ENCODE measurements at places on chromosomes 3 and 15.

GRCh38 chr3:134312873-134313846 lies 61.1 kb downstream of the AMOTL2 start:
- DNase-seq: peak; percentile 76

DNA sequence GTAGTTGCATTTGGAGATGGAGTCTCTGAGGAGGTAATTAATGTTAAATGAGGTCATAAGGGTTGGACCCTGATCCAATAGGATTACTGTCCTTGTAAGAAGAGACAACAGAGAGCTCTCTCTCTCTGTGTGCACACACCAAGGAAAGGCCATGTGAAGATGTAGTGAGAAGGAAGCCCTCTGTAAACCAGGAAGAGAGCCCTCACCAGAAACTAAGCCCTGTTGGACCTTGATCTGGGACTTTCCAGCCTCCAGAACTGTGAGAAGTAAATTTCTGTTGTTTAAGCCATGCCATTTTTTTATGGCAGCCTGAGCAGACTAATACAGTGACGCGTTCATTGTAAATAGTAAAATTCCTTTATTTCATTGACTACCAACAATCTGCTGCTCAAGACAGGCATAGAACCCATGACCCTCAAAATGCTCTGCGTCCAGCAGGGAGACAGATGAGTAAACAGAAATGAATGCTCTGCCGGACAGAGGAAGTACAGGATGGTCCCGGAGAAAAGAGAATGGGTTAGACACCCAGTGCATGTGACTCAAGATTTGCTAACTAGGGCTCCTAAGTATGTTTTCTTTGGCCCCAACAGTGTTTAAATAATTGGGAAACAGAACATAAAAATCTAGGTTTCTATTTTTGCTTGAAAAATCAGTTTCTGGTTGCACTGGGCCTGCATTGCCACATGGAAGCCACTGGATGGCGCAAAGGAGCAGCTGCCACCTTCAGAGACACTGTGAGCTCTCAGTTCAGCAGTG lies 37.9 kb upstream of the TNFAIP8L3 start:
- DNase-seq: peak; percentile 26

- no peak for DNase-seq
These were observed 4.4 kb downstream of the MEIS2 start for GRCh38 chr15:37095770-37096557.

DNA sequence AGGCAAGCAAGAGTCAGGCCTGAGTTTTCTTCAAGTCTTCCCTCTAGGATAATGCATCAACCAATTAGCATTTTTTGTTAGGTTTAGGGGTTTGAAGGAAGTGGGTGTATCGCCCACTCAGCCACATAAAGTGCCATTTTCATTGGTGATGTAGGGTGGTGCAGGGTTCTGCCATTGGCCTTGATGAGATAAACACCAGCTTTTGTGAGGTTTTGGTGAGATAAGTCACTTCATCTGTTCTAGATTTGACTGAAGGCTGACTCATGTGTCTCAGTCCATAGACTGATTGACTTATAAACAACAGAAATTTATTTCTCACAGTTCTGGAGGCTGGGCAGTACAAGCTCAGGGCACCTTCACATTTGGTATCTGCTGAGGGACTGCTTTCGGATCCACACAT lies 84.5 kb upstream of the C3orf80 start:
- no peak for DNase-seq

DNA sequence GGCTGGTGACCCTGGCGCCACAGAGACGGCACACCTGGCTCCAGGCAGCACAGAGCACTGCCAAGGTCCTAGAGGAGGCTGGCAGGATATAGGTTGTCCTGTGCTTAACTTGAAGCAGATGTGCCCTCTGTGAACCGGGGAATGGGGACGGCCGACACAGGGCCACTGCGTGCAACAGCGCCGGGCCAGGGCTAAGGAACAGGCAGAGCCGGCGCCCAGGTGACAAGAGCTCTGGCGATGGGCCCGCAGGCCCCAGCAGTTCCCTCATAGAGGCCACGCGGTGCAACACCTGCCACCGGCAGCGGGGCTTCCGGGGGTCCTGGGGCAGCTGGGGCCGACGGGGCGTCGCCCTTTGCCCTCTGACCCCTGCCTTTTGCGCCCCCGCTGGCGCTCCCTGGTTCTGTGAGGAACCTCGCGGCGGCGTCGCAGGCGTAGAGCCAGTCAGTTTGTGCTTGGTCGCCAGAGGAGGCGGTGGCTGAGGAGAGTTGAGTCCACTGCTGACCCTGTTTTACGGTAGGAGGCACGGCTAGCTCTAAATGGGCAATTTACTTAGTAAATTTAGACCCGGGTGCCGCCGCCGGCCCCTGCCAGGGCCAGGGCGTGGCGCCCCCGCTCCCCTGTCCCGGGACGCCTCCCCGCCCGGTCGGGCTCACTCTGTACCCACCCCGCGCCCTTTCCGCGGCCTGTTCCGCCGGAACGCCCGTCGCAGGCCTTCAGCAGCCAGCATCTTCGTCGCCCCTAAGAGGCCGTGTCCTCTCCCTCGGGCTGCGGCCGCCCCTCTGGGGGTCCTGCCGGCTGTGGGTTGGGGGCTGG lies at the start of gene NPAP1:
TSS of gene NPAP1 (plus strand) at position 444 of the 813 bp plus-strand sequence. CDS start at position 537, 93 bp downstream.
- no peak for DNase-seq

- DNase-seq: no peak
These were observed 4.7 kb upstream of the TBC1D2B start for GRCh38 chr15:78082106-78082742.

DNA sequence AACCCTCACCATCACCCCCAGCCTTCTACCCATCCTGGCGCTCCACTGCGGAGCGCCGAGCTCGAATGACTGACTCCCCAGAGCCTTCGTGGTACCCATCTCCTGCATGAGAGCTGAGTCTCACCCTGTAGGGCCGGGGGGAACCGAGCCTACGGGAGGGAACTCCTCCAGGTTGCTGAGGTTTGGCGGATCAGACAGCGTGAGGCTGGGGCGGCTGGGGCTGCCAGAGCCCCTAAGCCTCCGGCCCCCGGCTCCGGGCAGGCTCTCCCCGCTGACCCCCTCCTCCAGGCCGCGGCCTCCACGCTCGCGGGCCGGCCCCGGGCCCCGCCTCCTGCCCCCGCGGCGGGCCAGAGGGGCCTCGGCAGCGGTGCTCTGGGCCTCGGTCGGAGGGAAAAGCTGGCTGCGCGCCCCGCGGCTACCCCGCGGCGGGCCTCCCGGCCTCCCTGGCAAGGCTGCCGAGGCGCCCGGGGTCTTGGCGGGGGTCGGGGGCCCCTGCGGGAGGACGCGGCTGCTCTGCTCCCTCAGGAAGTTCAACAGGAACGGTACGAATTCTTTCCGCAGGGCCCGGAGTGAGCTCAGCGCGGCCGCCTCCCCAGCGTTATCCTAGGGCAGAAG lies 643 bp downstream of the CDAN1 start:
- peak; percentile 44 for DNase-seq

GRCh38 chr3:148128136-148128535 lies 569.6 kb upstream of the AGTR1 start:
- no peak for DNase-seq

GRCh38 chr3:16885593-16886302 lies 993 bp downstream of the PLCL2 start:
- peak; percentile 29 for DNase-seq

GRCh38 chr15:57237301-57237642 lies 139.0 kb upstream of the CGNL1 start:
- DNase-seq: no peak

- DNase-seq: no peak
These were observed 35.6 kb upstream of the RAB11A start for GRCh38 chr15:65833501-65834205.

- DNase-seq: no peak
These were observed 29.0 kb upstream of the TIMP4 start for GRCh38 chr3:12187448-12188327.

GRCh38 chr3:169871129-169871886 lies 1.6 kb upstream of the LRRC31 start:
- DNase-seq: no peak

GRCh38 chr15:89978914-89979313 lies 22.2 kb upstream of the ZNF710 start:
- DNase-seq: no peak

GRCh38 chr3:114597012-114597411 lies 303.2 kb downstream of the TIGIT start:
- DNase-seq: no peak

DNA sequence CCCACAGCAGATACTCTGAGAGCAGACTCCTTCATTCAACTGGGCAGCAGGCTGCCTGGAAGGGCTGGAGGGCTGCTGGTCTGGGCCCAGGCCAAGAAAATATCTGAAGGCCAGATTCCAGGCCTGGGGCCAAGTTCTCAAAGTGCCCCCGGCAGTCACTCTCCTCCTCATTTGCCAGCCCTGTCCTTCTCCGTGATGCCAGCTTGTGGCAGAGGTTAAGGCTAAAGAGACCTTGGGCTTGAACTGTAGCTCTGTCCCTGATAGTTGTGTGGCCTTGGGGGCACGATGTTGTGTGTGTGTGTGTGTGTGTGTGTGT lies 39.0 kb downstream of the FAM3D start:
- no peak for DNase-seq

DNA sequence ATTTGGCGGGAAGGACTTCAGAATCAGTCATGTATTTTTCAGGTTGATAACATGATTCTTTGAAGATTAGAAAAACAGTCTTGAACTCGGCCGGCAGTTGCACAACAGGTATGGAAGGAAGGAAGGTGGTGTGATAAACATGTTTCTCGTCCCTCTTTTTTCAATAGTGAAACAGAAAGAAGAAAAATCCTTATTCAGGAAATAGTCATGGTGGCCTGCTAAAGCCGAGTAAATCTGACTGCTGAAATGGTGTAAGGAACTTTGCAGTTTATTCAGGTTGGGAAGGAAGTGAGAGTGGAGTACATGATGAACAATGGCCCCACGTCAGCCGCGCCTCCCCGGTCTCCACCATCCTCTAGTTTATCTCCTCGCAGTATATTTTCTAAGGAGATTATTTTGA lies 6.7 kb downstream of the RASGRP1 start:
- DNase-seq: no peak
